T1000 (cell line): ENCODE measurements at places on chromosomes 5 and 9.

- no peak for DNase-seq
Measured at GRCh38 chr9:117528225-117528624, 113.4 kb upstream of the ASTN2 start.

DNA sequence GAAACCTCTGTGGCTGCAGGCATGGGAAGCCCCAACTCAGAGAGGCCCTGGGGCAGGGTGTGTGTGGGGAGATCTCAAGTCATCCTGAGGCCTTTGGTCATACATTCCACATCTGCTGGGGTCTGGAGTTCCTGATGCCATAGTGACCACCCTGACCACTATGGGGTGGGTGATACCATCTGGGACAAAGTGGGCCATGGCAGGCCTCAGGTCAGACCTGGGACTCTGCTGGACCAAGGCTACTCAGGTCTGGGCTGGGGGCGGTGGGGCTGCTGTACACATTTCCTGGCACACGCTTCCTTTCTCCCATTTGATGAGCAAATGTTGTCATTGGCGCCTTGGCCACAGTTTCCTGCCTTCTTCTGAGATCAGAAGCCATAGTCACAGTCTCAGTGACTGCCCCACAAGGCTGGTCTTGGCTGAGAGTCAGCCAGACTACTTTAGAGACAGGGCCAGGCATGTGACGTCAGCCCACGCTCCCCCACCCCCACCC is 15.1 kb upstream of the ACSL6 start:
- DNase-seq, result no peak

DNA sequence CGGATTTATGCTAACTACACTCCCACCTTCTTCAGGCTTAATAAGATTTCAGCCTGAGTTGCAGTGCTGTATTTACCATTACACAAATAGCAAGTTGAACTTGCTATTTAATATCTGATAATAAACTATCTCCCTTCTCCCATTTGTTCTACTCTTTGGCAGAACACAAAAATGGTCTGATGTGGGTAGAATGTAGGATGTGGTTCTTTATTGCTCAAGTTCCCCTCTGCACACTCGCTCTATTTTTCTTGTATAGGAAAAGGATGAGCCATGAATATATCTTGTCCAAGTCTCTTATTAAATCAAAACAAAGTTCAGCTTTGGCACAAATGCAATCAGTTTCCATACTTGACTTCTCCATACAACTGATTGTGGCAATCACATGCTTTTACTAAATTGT is 37.2 kb upstream of the KIF2A start:
- no peak for DNase-seq

- no peak for DNase-seq
Measured at GRCh38 chr5:91486638-91487037, 103.5 kb upstream of the ARRDC3 start.

DNA sequence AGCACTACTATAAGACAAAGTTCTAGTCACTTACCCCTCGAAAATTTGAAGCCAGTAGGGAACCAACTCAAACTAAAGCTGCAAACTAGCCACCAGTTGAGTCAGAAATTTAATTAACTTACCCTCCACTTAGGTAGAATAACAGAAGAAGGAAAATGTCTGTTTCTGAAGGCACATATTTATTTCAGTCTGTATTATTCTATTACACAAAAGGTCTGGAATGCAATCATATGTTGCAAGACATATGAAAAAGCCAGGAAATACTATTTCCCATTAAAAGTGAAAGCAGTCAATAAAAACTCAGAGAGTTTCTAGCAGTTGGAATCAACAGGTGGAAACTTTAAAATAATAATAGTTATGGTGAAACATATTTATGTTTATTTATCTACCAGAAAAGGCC is 79.2 kb upstream of the SLCO4C1 start:
- no peak for DNase-seq

- no peak for DNase-seq
Measured at GRCh38 chr5:124438903-124439281, 307.5 kb downstream of the ZNF608 start.

- no peak for DNase-seq
Measured at GRCh38 chr9:92857236-92857635, 20.6 kb downstream of the ZNF484 start.

DNA sequence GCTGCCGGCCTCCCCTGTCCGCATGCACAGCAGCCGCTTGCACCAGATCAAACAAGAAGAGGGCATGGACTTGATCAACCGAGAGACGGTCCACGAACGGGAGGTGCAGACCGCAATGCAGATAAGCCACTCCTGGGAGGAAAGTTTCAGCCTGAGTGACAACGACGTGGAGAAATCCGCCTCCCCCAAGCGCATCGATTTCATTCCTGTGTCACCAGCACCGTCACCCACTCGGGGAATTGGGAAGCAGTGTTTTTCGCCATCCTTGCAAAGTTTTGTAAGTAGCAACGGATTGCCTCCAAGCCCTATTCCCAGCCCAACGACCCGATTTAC is 75.3 kb downstream of the PIP5K1B start:
- no peak for DNase-seq

DNA sequence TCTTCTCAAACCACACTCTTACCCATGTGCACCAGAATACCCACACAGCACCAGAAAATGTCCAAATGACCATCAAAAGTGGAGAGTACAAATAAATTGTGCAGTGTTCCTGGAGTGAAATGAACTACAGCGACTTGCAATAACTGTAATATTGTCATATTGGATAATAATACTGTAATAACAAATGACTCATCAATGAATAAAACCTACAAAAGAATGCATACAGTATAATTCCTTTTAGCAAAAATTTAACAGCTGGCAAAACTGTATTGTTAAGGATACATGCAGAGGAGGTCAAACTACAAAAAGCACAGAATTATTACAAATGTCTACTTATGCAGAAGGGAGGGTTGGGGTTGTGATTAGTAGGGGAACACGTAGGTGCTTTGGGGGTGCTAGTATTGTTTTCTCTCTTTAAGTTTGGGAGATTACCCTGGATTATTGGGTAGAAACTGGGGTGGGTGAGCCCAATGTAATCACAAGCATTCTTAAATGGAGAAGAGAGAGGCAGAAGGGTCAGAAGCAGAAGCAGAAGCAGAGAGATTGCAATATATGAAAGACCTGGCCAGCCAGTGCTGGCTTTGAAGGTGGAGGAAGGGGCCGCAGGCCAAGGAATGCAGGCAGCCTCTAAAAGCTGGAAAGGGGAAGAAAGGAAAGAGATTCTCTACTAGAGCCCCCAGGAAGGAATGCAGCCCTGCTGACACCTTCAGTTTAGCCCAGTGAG is 21.8 kb downstream of the IRF1 start:
- no peak for DNase-seq

GRCh38 chr5:151555760-151556576 is 35.2 kb downstream of the FAT2 start:
- DNase-seq, result no peak

DNA sequence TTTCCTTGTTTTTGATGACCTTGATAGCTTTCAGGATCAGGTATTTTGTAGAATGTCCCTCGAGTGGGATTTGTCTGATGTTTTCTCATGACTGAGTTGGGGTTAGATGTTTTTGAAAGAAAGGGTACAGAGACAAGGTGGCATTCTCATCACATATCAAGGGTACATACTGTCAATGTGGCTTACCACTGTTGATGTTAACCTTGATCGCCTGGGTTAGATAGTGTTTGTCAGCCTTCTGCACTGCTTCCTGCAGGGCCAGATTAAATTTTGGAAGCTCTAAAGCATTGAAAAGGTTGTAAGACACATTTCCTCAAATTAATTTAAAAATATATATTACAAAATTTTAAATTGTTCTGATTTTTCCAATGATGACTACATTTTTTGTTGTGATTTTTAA is 287.4 kb upstream of the ACTBL2 start:
- no peak for DNase-seq

GRCh38 chr5:15092801-15093200 is 221.2 kb upstream of the ANKH start:
- no peak for DNase-seq

- DNase-seq, result no peak
Measured at GRCh38 chr9:134829356-134829937, 51.2 kb upstream of the FCN2 start.

DNA sequence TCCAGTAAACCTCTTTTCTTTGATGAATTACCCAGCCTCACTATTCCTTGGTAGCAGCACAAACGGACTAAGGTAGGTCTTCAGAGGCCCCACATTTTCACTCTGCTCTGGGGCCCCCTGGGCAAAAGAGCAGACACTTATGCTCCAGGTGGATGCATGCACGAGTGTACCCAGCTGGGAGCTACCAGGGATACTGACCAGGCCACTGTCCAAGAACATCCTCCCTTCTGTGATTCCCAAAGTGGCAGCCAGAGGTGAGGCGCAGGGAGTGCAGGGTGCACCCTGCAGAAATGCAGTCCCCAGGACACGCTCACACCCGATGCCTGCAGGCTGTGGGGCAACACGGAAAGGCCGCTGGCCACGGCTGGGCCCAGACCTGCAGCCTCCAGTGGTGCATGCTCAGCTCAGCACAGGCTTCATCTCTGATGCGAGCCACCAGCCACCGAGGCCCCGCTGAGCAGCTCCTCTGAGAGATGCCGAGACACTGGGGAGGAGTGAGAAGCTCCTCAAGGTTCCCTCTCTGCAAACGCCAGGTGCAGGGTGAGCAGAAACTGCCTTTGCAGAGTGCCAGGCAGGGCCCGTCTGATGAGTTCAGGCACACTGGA is 48.1 kb upstream of the OLFM1 start:
- DNase-seq, result no peak

DNA sequence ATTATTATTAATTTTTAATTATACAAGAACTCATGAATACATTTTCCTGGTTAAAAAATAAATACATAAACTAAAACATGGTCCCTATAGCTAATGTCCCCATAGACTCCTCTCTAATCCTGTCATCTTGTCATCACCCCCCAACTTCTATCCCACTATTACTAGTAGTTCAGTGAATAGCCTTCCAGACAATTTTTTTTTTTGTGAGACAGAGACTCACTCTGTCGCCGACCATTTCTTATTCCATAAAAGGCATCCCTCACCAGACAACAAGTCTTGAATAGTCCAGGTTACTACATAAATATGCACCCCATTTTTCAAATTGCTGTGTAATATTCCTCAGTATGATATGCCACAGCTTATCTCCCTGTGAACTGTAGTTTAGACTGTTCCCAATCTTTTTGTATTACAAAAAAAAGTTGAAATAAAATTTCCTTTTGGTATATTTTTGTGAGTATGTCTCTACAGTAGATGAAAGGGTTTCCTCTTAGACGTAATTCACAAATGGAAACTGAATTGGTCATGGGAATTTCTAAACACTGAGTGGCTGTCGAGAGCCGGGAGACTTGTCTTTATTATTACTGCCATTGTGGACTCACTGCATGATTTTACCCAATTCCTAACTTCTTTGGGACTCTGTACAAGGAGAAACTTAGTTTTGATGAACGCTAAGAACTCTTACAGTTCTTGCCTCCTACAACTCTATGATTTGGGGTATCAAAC is 6.4 kb upstream of the ABLIM3 start:
- no peak for DNase-seq

DNA sequence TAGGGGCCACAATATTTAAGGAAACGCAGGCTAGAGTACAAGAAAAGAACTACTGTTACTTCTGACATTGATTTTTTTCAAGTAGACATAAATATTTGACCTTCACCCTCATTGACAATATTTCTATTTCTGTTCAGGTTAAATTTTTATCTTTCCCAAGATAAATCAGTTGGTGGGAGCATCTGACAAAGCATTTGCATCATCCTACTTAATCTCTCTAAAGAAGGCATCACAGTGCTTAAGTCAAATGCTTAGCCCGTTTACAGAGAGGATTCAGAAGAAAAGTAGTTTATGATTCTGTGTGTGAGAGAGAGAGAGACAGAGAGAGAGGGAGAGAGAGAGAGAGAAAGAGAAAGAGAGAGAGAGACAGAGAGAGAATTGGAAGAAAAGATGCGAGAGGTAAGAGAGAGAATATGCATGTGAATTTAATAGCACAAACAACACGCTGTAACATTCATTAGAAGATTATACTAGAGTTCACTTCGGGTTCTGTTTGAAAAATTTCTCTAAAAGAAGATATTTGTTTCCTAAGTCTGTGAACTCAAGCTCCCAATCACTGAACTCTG is 1093.3 kb upstream of the CDH6 start:
- no peak for DNase-seq

- DNase-seq, result no peak
Measured at GRCh38 chr5:57334475-57334874, 148.1 kb downstream of the ACTBL2 start.

GRCh38 chr5:139392324-139392677 is 2.6 kb upstream of the MZB1 start:
- no peak for DNase-seq

DNA sequence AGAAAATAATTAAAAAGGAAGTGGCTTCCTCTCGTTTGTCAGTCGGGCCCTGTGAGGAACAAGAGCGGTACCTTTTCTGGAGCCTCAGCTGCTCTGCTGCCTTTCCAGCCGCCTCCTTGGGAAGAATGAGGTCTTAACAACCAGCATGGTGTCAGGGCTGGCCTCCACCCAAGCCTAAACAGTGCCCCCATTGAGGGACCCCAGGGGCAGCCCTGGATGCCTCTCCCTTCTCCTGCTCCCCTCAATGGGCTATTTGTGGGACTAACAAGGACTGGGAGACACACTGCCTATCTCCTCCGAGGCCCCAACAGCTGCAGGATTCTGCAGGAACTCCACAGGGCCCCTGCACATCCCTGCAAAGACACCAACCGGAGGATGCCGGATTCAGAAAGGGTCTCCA is 155.4 kb upstream of the MAP3K1 start:
- no peak for DNase-seq

DNA sequence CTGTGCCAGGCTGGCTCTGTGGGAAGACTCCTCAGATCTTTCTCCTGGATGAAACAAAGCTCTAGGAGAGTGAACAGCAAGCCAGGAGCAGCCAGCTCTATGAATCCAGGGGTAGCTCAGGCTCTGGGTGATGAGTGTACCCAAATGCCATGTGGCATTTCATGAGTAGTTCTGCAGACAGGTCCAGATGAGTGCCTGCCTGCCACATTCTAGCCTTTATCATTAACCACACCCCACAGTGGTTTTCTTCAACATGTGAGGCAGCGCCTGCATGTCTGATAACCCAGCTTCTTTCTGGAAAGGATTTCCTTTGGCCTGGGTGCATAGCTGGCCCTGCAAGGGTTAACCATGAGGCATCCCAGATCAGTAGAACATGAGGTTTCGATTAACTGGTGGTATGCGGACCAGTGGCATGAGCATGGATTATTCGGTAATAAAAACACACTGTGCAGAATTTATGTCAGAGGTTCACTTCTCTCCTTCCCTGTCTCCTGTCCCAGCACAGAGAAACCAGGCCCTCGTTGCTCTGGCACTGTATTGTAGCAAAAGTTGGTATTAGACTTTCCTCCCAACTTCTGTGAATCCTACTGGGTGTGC is 381.9 kb upstream of the ZNF462 start:
- DNase-seq, result no peak
